ENCODE measurements at places on chromosomes 1 and 21.

GRCh38 chr1:35764283-35764682 is 5.5 kb downstream of the CLSPN start:
- no peak for DNase-seq

GRCh38 chr1:151221616-151222015 is 23.3 kb downstream of the PIP5K1A start:
- DNase-seq: no peak

GRCh38 chr1:60598041-60598910 is 484.1 kb upstream of the NFIA start:
- DNase-seq: peak; percentile 8

GRCh38 chr1:163571950-163572349 is 250.2 kb downstream of the NUF2 start:
- DNase-seq: no peak

- no peak for DNase-seq
Measured at GRCh38 chr1:3442901-3443300, 11.6 kb upstream of the ARHGEF16 start.

GRCh38 chr1:57393058-57393584 is 30.7 kb downstream of the DAB1 start:
- DNase-seq: no peak

- no peak for DNase-seq
Measured at GRCh38 chr1:27993241-27993640, 33.5 kb downstream of the XKR8 start.

DNA sequence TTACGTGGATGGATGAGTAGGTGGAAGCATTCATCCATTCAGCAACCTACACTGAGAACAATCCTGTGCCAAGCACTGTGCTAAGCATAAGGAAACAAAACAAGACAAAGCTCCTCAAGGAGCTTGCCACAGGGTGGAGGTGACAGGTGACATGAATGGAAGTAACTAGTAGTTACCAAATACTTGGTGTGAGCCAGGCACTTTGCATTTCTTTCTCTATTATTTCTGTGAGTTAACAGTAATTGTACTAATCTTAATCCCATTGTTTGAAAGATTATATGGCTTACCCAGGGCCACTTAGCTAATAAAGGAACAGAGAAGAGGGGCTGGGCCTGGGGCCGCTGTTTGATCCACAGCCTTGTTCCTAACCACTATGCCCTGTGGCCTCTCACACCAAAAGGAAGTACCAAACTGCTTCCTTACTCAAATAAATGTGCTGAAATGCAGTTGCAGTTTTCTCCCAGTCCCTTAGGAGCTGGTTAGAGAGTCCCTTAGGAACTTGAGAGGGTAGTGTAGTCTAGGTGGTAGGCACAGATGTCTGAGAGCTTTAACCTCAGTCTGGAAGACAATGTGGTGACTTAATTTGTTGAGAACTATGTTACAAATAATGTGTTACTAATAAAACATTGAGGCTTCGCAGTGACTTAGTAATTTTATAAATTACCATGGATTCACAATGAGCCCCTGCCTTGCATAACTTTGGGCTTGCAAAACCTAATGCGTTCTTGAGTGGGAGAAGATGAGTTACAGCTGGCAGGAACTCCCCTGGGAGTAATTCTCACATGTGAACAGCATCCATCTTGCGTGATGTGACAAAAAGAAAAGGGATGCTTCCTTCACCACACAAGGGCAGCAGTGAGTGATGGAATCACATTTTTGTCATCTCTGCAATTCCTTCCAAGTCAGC is 69.8 kb downstream of the MPZL1 start:
- DNase-seq: peak; percentile 93

DNA sequence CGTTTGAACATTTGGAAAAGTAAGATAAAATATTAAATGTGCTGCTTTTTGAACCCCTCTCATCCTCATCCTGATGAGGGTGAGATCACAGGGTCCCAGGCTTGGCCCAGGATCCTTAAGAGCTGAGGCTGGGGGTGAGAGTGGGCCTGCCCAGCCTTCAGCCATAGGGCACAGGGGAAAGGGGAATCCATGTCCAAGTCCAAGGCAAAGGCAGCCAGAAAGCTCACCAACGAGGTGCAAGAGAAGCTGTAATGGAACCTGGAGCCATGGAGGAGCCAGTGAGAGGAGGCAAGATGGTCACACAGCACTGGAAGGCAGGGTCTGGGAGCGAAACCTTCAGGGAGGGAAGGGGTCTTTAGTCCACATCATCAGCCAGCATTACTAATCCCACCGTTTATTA is 191.9 kb downstream of the RRAGC start:
- DNase-seq: no peak

DNA sequence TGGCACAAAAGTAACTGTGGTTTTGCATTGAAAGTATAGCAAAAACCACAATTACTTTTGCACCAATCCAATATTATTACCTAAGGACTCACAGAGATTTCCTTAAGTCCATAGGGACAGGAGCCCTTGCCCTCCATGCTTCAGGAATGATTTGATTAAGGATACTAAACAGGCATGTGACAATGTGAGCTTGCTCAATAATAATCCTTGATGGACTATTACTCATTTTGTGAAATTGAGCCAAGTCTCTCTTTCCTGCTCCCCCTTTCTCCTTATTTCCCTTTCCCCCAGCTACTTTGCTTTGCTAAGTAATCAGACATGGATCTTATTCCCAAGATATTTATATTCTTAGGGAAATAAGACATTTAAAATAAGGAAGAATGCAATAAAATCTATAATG is 21.6 kb upstream of the RGL1 start:
- peak; percentile 44 for DNase-seq

GRCh38 chr1:186747661-186748060 is 67.4 kb upstream of the PTGS2 start:
- DNase-seq: no peak
